ENCODE measurements at places on chromosomes 7 and 10. TPM values are rescaled to one million over a fixed set of nuclear protein-coding genes. Genes with fewer than 3 reads are reported as not detected.

Gene ASB10
- total RNA-seq = 12.8 TPM

Gene GRM3
- not detected for total RNA-seq

Gene KEL
- total RNA-seq = not detected

Gene TMUB1
- 36.3 TPM for total RNA-seq

Gene NYAP1
- 0.97 TPM for total RNA-seq

Gene SPDYE16
- 0.12 TPM for total RNA-seq

Gene CYP2C18
- total RNA-seq = not detected

Gene CTBP2
- 36.8 TPM for total RNA-seq

Gene SUN3
- not detected for total RNA-seq

Gene LIPN
- total RNA-seq = not detected

Gene CALHM3
- total RNA-seq = not detected

Gene TMEM178B
- total RNA-seq = 29.9 TPM

Gene SSMEM1
- not detected for total RNA-seq

Gene RRP12
- 27.2 TPM for total RNA-seq

Gene FAM221A
- 4.1 TPM for total RNA-seq

Gene TEX36
- total RNA-seq = not detected

Gene GDF2
- total RNA-seq = not detected

Gene GRID2IP
- not detected for total RNA-seq

Gene HTR7
- total RNA-seq = 0.31 TPM

Gene GHRHR
- total RNA-seq = not detected

Gene AIFM2
- 20.7 TPM for total RNA-seq

Gene PRSS1
- total RNA-seq = not detected

Gene AKR1E2
- total RNA-seq = 7.5 TPM

Gene HOXA6
- total RNA-seq = not detected

Gene FRMD4A
- total RNA-seq = 44.2 TPM

Gene FZD1
- 9.4 TPM for total RNA-seq

Gene SEM1
- 59.8 TPM for total RNA-seq

Gene ASB15
- 34.3 TPM for total RNA-seq

Gene CEP41
- total RNA-seq = 7.0 TPM

Gene FAM237B
- not detected for total RNA-seq

Gene SH2D4B
- total RNA-seq = 0.05 TPM

Gene EXOC6
- 13.4 TPM for total RNA-seq

Gene RET
- 0.84 TPM for total RNA-seq

Gene WDR86
- 0.71 TPM for total RNA-seq

Gene SMKR1
- total RNA-seq = not detected

Gene GPNMB
- total RNA-seq = 134 TPM

Gene ANXA8
- 7.0 TPM for total RNA-seq

Gene AGMO
- total RNA-seq = 0.62 TPM

Gene RBP3
- total RNA-seq = not detected

Gene ASB4
- total RNA-seq = 0.71 TPM

Gene AQP1
- total RNA-seq = 244 TPM

Gene ELFN1
- 6.0 TPM for total RNA-seq

Gene TNS3
- total RNA-seq = 66.9 TPM

Gene CABCOCO1
- total RNA-seq = not detected

Gene PTPN20
- total RNA-seq = 9.7 TPM

Gene OPALIN
- total RNA-seq = not detected

Gene C10orf143
- 2.1 TPM for total RNA-seq

Gene EIF5AL1
- 0.24 TPM for total RNA-seq

Gene ZKSCAN1
- 36.7 TPM for total RNA-seq

Gene MUC12
- 0.39 TPM for total RNA-seq

Gene SFXN2
- 4.0 TPM for total RNA-seq

Gene NPC1L1
- total RNA-seq = 0.09 TPM

Gene PALD1
- 8.3 TPM for total RNA-seq

Gene ABCC2
- total RNA-seq = 0.53 TPM

Gene PAX2
- not detected for total RNA-seq

Gene CRTAC1
- 19.3 TPM for total RNA-seq

Gene BMPER
- total RNA-seq = 6.2 TPM

Gene RSPH10B2
- total RNA-seq = not detected
